ENCODE measurements at places on chromosomes 13 and 19. TPM values are rescaled to one million over a fixed set of nuclear protein-coding genes. Genes with fewer than 3 reads are reported as not detected.

The KBTBD6 gene
- polyA plus RNA-seq, result 3.5 TPM

The SMIM44 gene
- polyA plus RNA-seq, result not detected

The CEACAM20 gene
- polyA plus RNA-seq, result 0.39 TPM

The STARD13 gene
- 5.4 TPM for polyA plus RNA-seq

The CRX gene
- polyA plus RNA-seq, result 0.15 TPM

The COX6B1 gene
- polyA plus RNA-seq, result 635 TPM

The FBXO27 gene
- 10.3 TPM for polyA plus RNA-seq

The ZNF30 gene
- polyA plus RNA-seq, result 1.1 TPM

The FCER2 gene
- polyA plus RNA-seq, result not detected

The PCID2 gene
- 47.5 TPM for polyA plus RNA-seq

The FAM83E gene
- polyA plus RNA-seq, result 12.4 TPM

The SMIM7 gene
- 105 TPM for polyA plus RNA-seq

The CCDC70 gene
- not detected for polyA plus RNA-seq

The VSTM2B gene
- 1.1 TPM for polyA plus RNA-seq

The CERS1 gene
- polyA plus RNA-seq, result 4.9 TPM

The IZUMO1 gene
- 0.52 TPM for polyA plus RNA-seq

DNA sequence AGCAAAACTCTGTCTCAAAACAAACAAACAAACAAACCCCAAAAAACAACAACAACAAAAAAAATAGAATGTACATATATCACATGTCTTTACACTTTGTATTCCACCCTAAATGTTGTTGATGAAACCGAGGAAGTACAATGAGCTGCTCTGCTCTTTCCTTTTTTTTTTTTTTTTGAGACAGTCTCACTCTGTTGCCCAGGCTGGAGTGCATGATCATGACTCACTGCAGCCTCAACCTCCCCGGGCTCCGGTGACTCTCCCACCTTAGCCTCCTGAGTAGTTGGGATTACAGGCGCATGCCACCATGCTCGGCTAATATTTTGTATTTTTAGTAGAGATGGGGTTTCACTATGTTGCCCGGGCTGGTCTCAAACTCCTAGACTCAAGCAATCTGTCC lies 30.6 kb upstream of the LRP3 start:
- DNase-seq, result no peak

GRCh38 chr19:29479941-29480340 lies 45.9 kb upstream of the VSTM2B start:
- no peak for DNase-seq

DNA sequence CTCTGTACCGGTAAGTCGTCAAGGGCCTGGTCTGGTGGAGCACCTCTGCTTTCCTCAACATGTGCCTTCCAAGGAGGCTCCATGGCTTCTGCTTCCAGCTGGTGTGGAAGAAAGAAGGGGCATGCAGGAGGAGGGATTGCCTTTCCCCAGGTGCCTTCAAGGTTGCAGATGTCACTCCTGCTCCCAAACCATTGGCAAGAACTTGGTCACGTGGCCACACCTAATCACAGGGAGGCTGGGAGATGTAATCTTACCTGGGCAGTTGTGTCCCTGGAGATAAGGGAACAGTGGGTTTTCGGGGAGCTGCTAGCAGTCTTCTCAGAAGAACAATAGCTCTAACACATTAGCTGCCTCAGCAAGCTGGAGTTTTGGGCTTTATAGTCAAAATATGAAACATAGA lies 9.7 kb upstream of the GPR18 start:
- DNase-seq, result no peak

DNA sequence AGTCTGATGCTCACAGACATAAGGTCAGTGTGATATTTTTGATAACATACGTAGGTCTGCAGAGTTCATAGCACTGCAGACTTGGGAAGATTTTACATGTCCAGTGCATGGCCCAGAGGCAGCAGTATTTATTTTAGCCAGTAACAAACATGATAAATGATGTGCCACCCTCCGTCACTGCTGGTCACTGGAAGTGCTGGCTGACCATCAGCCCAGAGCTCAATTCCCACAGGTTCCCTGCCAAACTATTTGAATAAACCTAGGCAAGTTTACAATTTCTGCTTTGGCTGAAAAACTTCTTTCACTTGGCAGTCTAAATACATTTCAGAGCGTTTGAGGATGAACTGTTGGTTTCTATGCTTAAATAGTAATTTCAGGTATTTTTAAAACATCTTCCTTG lies 135.5 kb upstream of the EDNRB start:
- no peak for DNase-seq

- no peak for DNase-seq
These were observed 261.3 kb downstream of the KCNRG start for GRCh38 chr13:50276550-50276949.

GRCh38 chr13:39876258-39876657 lies 220.8 kb downstream of the COG6 start:
- DNase-seq, result no peak

DNA sequence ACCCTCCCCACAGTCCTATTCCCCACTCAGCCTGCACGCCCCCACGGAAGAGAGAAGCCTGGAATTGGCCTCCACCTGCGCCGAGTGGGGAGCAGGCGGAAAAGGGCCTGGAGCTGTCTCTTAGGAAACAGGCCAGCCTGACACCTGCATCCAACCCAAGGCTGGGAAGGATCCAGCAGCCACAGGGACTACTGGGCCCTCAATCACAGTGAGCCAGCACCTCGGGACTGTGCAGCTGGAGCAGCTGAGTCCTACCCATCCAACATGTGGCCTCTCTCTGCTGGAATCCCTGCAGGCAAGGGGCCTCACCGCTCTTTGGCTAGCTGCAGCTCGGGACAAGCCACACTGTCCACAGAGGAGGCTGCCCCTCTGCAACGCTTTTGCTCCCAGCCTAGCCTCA lies 8.3 kb upstream of the EPHX3 start:
- no peak for DNase-seq

GRCh38 chr13:32029684-32030083 lies 1.9 kb upstream of the FRY start:
- DNase-seq, result no peak

DNA sequence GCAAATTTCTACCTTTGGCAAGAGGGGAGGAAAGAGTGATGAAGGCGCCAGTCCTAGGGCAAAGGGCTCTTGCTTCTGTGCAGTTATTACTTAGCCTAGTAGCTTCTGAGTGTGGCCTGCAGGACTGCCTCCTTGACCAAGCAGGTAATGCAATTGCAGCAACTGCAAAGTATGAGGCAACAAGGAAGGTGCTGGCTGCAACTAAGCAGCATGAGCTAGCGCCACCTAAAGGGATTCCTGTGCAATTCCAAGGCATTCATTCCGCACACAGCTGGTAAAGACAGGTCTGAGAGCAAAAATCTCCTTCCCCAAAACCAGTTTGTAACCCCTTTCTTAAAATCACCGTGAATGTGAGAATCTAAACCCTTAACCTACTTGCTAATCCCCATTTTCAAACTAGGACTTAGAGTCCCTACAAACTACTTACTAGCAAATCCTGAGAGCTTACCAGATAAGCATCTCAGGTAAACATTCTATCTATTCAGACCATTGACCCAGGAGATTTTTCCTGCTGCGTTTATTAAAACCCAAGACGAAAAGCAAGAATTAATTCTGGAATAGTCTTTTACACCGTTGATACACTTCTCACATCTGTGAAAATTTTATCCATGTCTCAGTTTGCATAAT lies 62.9 kb downstream of the DCT start:
- DNase-seq, result peak; percentile 71

DNA sequence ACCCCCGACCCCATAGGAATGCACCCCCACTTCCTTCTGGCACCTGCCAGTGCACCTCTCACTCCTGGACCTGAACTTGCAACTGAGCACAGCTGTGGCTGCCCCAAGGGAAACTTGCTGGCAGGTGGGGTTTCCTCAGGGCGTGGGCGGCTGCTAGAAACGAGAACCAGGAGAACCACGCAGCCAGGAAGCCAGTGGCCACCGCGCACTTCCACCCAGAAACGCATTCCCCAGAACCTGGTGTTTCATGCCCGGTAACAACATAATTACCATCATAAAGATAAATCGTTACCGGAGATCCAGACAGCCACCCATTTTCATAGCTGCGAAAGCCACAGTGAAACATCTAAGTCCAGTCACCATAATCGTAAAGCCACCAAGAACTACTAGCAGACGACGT lies 75.2 kb upstream of the C13orf46 start:
- DNase-seq, result no peak

DNA sequence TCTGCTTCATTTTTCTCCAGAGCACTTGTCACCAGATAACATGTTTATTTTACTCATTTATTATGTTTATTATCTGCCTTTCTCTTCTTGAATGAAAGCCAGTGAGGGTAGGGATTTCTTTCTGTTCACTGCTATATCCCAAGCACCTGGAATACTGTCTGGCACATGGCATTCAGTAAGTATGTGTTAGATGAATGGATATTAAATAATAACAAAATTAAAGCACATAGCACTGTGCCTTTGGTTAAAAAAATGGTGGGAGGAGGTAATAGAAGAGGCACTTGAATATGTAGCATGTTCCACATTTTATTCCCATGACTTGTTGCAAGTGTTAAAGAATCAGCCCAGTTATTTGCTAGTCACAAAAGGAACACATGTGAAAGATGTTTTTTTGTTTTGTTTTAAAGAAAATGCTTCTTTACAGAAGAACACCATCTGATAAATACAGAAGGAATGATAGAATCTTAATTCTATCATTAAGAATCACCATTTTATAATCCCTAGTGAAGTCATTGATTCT lies 151.0 kb downstream of the DLEU7 start:
- DNase-seq, result no peak

GRCh38 chr19:5536337-5536894 lies 31.3 kb downstream of the TINCR start:
- DNase-seq, result peak; percentile 88

DNA sequence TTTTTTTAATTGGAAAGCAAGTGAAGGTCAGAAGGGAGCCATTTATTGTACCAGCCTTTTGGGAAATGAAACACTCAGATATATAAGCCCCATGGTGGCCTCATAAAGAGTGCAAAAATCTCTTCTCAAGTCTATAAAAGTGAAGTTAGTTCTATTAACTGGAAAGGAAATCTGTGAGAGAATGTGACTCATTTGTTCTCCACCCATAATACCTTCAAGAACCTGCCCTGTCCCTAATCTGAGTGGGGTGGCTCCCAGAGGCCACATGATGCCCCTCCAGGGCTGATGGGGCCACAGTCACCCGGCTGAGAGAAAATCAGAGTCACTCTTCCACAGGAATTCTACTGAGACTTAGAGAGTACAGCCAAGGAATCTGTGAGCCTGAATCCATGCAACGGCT lies 65.8 kb upstream of the SERP2 start:
- no peak for DNase-seq

- no peak for DNase-seq
These were observed 233.7 kb downstream of the GPC5 start for GRCh38 chr13:91632086-91632485.

GRCh38 chr13:97234236-97234635 lies 12.1 kb downstream of the MBNL2 start:
- peak; percentile 10 for DNase-seq

DNA sequence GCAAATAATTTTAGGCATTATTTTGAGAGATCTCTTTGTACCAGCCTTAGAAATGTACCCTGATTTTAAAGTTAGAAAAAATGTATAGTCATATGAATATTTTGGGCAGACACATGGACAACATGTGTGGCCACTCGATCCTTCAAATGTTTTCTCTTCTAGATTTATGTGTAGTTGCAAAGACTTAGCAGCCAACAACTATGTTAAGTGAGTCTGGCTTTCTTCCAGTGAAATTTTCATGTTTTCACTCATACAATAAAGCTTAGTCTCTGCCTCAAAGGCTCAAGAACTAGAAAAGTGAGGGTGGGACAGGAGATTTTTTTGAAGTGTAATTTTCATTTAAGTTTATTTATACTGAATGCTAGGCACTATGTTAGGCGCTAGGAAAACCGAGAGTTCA lies 207.7 kb upstream of the DACH1 start:
- no peak for DNase-seq

DNA sequence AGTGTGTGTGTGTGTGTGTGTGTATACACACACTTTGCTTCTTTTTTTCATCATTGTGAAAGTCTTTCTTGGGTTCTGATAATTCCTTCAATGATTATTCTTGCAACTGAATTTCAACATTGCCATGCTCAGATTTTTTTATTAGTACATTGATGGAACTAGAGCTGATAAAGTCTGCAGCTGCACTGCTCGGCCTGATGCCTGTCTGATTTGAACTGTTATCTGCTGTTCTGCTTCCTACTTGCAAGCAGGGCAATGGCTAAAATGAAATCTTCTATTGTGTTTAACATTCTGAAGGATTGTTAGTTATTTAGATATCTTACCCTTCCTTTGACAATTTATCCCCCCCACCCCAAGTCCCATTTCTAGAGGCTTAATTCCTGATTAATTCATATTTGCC lies 61.3 kb downstream of the OLFM4 start:
- DNase-seq, result no peak

GRCh38 chr19:17303940-17304267 lies 679 bp upstream of the ABHD8 start:
- DNase-seq, result no peak

- no peak for DNase-seq
These were observed 369.9 kb downstream of the KLF5 start for GRCh38 chr13:73428706-73429105.

DNA sequence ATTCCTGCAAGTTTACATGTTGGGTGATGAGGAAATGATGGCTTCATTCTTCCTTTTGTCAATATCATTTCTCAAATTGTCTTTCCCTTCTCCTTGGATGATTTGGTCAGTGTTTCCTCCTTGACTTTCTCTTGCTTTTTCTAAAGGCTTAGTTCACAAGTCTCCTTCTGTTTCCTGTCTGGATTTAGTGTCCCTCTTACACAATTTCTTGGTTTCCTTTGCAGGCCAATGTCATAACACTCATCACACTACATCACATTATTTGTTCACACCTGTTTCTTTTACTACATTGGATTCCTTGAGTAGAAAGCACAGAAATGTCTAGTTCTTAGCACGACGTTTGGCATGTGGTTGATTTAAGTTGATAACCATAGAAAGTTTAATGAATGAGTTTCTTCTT lies 490.7 kb downstream of the TDRD3 start:
- DNase-seq, result no peak

GRCh38 chr19:40703029-40703755 lies 12.7 kb upstream of the NUMBL start:
- no peak for DNase-seq

- no peak for DNase-seq
These were observed 10.9 kb upstream of the AKAP11 start for GRCh38 chr13:42260903-42261654.

DNA sequence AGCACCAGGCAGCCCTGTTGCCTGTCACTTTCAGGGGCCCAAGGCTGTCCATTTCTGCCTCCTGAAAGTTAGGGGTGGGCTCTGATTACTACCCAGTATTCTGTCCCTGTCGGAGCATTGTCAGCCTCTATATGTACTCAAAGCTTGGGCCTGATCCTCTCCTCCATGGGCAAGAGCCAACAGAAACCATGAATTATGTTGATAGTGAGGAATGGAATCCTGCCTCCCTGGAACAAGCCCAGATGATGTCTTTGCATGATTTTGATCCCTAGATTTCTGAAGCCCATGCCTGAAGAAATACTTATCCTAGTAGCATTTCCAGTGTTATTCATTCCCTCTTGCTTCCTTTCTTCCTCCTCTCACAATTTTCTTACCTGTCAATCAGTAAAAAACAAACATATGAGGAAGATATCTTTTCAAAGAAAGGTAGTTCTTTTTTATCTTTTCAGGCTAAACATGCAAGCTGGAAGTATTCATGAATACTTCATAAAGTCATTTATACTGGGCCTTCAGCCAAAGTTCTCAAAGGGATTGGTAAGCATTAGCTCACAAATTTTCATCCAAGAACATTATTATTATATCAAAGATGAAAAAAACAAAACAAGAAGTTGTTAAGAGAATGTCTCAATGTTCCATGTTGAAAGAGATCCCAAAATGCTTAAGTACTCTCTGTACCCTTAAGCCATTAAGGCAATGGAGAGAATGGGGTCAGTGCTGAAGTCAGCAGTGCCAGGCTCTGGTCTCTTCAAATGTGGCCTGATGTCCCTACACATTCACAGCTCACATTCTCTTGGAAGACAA lies 171.7 kb downstream of the NHLRC3 start:
- DNase-seq, result no peak

Data from hepatocyte (in vitro differentiated cells).